ENCODE measurements at places on chromosomes 7 and 10. TPM values are rescaled to one million over a fixed set of nuclear protein-coding genes. Genes with fewer than 3 reads are reported as not detected.

DNA sequence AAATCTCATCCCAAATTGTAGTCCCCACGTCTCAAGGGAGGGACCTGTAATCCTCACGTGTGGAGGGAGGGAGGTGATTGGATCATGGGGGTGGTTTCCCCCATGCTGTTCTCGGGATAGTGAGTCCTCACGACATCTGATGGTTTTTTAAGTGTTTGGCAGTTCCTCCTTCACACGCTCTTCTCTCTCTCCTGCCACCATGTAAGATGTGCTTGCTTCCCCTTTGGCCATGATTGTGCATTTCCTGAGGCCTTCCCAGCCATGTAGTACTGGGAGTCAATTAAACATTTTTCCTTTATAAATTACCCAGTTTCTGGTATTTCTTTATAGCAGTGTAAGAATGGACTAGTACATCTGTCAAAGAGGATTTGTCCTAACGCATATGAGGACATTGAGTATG is 59.5 kb downstream of the RGS10 start:
- peaks cover 6% of the 10 kb centered on the region for H3K4me1 ChIP-seq
- H3K36me3 ChIP-seq = no peaks in the 10 kb centered on the region
- DNase-seq = peak; percentile 8
- H3K4me3 ChIP-seq = no peak overlapping the region
- peaks cover 18% of the 10 kb centered on the region for H3K27me3 ChIP-seq
- H3K27ac ChIP-seq = no peak overlapping the region

- H3K27ac ChIP-seq = no peak overlapping the region
- H3K27me3 ChIP-seq = peaks cover 35% of the 10 kb centered on the region
- no peak overlapping the region for H3K4me3 ChIP-seq
- H3K36me3 ChIP-seq = no peaks in the 10 kb centered on the region
- peaks cover 17% of the 10 kb centered on the region for H3K4me1 ChIP-seq
Observed at GRCh38 chr10:66926841-66927240, 1.0 kb downstream of the LRRTM3 start.

DNA sequence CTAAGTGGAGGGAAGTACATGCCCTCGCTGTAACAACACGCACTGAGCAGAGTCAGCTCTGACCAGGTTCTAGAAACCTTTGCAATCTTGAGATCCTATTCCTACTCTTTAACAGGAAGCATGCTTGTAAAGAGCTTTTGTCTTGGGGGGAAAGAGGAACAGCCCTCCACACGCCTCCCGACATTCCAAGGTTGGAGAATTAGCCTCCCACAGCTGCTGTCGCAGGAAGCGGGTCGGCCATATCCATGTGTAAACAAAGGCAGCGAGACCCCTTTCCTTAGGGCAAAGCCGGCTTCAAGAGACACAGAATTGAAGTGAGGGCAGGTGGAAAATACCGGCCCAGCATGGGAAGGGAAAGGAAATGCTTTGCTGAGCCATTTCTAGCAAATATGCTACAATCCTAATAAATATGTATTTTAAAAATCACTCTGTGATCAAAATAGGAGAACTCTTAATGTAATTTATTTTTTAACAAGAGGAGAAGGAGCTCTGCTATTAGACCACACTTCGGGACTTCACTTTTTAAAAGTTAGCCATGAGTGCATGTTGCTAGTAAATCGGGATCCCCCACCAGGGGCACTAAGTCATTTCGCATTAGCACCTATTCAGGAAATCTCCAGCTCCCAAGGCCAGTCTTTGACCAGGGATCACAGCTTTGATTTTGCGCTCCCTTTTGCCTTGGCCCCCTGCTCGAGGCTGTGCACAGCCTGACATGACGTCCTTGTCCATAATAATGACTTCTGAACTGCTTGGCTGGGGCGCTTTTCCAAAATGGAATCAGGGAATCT is 55.9 kb downstream of the FAM204A start:
- no peaks in the 10 kb centered on the region for H3K4me1 ChIP-seq
- no peak overlapping the region for H3K4me3 ChIP-seq
- H3K36me3 ChIP-seq = no peaks in the 10 kb centered on the region
- peaks cover 11% of the 10 kb centered on the region for H3K27me3 ChIP-seq
- no peak overlapping the region for H3K27ac ChIP-seq
- no peak for DNase-seq

DNA sequence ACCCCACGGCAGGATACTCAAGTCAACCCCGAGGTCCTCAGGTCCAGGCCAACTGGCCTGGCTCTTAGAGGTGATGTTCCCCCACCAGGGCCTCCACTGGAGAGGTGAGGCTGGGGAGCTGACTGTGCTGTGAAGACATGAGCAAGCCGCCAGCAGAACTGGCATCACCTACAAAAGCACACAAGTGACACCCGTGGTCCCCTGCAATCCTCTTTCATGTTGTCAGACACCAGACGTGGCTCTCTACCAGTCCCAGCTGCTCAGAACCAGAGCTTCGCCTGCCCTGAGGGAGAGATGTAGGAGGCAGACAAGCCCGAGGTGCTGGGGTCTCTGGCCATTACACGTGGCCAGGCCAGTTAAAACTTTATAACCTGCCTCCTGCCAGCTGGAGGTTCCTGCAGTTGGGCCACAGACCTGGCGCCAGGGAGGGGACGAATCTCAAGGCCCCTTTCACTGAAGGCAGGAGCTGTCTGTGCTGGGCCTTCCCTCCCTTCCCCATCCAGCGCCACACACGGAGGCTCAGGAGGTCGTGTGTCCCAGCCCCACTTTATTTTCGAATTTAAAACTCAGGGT is 2.2 kb downstream of the COMTD1 start:
- DNase-seq = no peak
- peaks cover 16% of the 10 kb centered on the region for H3K36me3 ChIP-seq
- H3K27ac ChIP-seq = peak overlapping the region; percentile 79
- no peaks in the 10 kb centered on the region for H3K27me3 ChIP-seq
- peaks cover 30% of the 10 kb centered on the region for H3K4me1 ChIP-seq
- H3K4me3 ChIP-seq = no peak overlapping the region

DNA sequence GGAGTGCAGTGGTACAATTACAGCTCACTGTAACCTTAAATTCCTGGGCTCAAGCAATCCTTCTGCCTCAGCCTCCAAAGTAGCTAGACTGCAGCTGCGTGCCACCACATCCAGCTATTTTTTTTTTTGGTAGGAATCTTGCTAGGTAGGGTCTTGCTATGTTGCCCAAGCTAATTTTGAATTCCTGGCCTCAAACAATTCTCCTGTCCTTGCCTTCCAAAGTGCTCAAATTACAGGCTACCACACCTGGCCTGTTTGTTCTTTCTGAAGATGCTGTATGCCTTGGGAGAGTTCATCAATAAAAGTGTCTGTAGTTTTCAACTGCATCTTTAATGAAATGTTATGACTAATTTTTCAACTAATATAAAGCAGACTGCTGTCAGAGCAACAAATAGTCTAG is 452 bp downstream of the SAMD9 start:
- H3K4me1 ChIP-seq = peaks cover 50% of the 10 kb centered on the region
- no peak for DNase-seq
- peak overlapping the region; percentile 54 for H3K4me3 ChIP-seq
- peaks cover 12% of the 10 kb centered on the region for H3K36me3 ChIP-seq

GRCh38 chr7:142798451-142799436 is 28.0 kb downstream of the PRSS2 start:
- peaks cover 9% of the 10 kb centered on the region for H3K4me1 ChIP-seq
- H3K27ac ChIP-seq = no peak overlapping the region
- peaks cover 86% of the 10 kb centered on the region for H3K27me3 ChIP-seq
- no peak overlapping the region for H3K4me3 ChIP-seq

DNA sequence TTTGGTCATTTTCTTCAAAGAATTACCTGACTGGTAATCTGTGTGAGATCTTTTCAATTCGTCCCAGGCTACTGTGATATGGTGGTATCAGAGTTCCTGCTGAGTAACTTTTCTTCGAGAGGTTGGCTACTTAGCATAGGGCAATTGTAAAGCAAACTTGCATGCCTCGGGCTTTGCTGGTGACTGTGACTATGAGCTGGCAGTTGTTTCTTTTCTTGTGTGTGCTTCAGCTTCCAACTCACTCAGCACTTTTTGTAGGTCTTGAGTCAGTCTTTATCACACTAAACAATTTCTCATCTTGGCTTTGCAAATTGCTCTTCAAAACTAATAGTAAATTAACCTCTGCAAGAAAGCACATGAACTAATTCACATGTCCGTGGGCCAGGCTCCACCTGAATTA is 44.3 kb downstream of the PRR15 start:
- no peak overlapping the region for H3K4me3 ChIP-seq
- peaks cover 34% of the 10 kb centered on the region for H3K4me1 ChIP-seq
- no peaks in the 10 kb centered on the region for H3K36me3 ChIP-seq
- H3K27me3 ChIP-seq = no peaks in the 10 kb centered on the region

GRCh38 chr7:79820387-79820786 is 314.2 kb upstream of the GNAI1 start:
- DNase-seq = no peak
- no peak overlapping the region for H3K27ac ChIP-seq
- H3K4me3 ChIP-seq = no peak overlapping the region

DNA sequence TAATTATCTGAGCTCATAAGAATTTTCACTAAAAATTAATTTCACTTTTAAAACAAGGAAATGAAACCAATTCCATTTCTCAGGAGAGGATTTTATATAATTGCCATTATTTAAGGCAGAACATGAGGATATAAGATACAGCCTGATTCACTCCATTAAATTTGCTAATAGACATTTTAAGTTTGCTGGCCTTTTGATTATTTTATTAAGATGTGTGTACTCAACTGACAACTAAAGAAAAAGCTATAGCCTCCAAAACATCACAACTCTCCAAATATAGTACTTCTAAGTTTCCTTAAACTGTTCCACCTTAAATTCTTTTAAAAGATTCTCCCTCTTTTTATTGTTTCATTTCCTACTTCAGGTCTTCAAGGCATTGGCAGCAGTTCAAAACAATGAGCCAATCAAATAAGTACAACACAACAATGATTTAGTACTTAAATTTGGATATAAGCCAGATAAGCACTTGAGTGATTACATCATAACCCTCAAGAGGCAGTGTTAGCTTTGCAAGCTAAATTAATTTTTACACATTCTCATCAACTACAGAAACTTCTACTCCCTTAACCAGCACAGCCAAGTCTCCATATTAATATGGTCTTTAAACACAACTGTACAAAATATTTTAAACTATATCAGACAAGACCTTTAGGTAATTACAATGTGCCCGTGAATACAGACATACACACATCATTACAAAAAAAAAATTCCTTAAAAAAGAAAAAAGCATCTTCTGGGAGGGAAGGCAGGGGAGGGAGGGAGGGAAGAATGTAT is 121.8 kb downstream of the KMT2C start:
- no peak for DNase-seq
- no peak overlapping the region for H3K4me3 ChIP-seq
- H3K36me3 ChIP-seq = peaks cover 1% of the 10 kb centered on the region
- H3K4me1 ChIP-seq = peaks cover 26% of the 10 kb centered on the region

DNA sequence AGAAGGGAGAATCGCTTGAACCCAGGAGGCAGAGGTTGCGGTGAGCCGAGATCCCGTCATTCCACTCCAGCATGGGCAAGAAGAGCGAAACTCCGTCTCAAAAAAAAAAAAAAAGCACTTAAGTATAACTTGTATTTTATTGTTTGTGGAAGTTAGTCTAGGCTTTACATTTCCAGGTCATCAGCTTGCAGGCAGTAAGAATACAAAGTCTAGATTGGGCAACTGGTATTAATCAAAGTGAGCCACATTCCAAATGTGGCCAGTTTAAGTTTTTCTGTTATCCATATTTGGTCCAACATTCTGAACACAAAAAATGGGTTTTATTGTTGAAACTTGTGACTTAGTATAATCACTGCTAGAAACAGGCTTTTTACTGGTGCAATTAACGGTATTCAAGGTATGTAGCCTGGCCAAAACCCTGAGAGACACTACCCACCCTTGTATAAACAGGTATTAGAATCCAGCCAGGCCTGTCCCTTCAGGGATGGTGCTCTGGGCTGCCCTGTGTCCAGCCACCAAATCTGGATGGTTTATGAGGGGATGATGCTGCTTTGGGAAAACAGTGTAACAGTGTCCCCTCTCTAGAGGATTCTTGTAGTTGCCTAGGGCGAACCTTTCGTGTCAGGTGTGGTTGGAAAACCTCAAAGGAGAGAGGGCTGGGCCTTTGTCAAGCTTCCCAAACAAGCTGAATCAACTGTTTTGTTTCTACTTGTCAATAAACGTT is 122.1 kb upstream of the EFCAB10 start:
- DNase-seq = no peak
- H3K4me3 ChIP-seq = no peak overlapping the region
- peaks cover 4% of the 10 kb centered on the region for H3K4me1 ChIP-seq

DNA sequence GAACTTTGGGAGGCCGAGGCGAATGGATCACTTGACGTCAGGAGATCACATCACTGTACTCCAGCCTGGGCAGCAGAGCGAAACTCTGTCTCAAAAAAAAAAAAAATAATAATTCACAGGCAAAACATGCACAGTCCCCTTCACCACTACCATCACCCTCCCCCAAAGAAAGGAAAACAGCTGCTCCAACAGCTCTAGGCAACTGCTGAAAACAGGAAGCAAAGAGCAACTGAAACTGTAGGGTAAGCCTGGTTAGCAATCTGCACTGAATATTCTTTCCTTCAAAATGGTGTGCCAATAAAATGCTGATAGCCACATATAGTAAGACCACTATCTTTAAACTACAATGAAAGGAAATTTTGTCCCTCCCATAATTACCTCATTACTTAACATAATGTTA is 11.8 kb downstream of the NT5C2 start:
- no peak for DNase-seq
- H3K4me1 ChIP-seq = peaks cover 52% of the 10 kb centered on the region
- H3K27ac ChIP-seq = peak overlapping the region; percentile 69

GRCh38 chr10:78464856-78465267 is 431.2 kb downstream of the RPS24 start:
- peaks cover 11% of the 10 kb centered on the region for H3K27me3 ChIP-seq
- no peaks in the 10 kb centered on the region for H3K4me1 ChIP-seq
- no peaks in the 10 kb centered on the region for H3K36me3 ChIP-seq
- H3K27ac ChIP-seq = no peak overlapping the region
- DNase-seq = no peak

DNA sequence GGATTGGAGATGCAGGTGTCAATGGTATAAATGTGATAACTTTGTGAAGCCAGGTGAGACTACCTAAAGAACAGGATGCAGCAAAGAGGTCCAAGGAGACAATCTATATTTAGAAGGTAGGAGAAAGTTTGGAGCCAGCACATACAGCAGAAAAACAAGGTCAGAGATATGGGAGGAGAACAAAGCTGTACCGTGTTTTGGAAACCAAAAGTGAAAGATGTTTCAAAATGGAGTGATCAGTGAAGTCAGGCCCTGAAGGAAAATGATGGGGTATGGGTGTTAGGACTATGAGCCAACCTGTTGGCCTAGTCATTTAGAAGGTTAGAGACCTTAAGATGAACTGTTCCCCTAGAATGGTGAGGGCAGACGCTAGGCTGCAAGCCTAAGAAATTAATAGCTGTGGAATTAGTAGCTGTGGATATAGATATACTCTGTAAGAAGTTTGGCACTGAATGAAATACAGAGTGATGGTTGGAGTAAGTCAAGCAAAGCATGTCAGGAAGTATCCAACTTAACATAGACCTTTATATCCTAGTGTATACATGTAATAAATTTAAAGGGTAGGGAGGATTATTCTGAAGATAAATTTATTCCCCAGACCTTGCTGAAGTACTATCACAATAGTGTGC is 149.8 kb upstream of the WNT16 start:
- DNase-seq = no peak
- H3K4me1 ChIP-seq = no peaks in the 10 kb centered on the region
- no peak overlapping the region for H3K27ac ChIP-seq

Gene ASIC3
- 2.2 TPM for total RNA-seq

Gene SPAG6
- not detected for total RNA-seq

Gene AKR1C8
- total RNA-seq = not detected

Gene DGKB
- total RNA-seq = 0.60 TPM

Gene LBX1
- total RNA-seq = not detected

Measured in chondrocyte (in vitro differentiated cells).